Neural progenitor cell (in vitro differentiated cells): ENCODE measurements at places on chromosomes 6 and 20. TPM values are rescaled to one million over a fixed set of nuclear protein-coding genes. Genes with fewer than 3 reads are reported as not detected.

Gene MRS2
- 22.9 and 32.3 TPM in 2 replicates for total RNA-seq

Gene RCAN2
- 5.8 and 6.7 TPM in 2 replicates for total RNA-seq

Gene DDO
- total RNA-seq: not detected in 2 replicates

Gene AIF1
- total RNA-seq: not detected in 2 replicates

GRCh38 chr20:2911200-2911599 is 37.9 kb downstream of the PTPRA start:
- DNase-seq: no peak

DNA sequence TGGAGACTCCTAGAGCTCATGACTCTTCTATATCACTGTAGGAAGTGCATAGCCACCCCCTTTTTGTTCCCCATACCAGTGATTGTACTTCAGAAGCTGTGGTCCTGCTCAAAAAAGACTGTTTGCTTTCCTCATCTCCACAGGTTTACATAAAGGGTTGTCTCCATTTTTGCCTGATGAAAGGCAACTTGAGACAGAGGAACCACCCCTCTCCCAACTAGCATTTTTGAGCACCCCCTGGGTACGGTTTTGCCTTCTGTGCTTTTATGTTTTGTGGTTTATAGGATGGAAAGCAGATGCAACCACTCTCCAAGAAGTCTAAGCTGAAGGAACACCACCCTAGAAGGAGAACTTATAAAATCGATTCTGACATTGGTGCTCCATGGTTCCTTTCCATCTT is 127.7 kb upstream of the SUPT3H start:
- DNase-seq: no peak

DNA sequence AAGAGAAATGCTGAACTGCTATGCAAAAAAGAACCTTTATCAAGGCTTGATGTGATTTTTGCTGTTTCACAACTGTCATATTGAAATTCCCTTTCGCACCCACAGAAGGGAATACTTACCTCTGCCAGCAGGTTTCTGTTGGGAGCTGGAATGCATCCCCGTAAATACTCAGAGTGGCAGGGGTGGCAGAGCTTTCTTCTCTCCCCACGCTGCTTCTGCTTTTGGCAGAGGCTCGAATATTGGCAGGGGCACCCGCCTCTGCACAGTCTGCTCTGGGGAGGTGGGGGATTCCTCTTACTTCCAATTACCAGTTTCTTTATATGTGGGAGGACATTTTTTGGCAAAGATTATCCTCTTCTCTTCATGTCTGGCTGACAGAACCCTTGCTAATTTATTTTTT is 28.4 kb downstream of the TMEM200A start:
- no peak for DNase-seq

- DNase-seq: no peak
Measured at GRCh38 chr6:24796616-24797290, 2.0 kb downstream of the ARMH2 start.

DNA sequence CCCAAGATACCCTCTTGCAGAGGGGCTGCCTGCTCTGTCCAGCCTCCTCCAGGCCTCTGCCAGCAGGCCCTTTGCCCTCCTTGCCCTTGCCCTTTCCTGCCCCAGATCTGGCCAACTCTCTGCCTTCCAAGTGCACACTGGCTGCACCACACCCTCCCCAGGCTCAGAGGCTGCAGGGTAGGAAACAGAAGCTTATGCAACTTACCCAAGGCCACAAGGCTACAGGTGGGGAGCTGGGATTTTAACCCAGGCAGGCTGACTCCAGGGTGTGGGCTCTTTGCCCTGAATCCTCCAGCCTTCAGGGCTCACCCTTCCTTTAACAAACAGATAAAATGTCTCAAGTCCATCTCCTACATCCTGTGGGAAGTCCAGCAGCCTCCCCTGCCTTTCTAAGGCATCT is 14.5 kb upstream of the TRAF3IP2 start:
- no peak for DNase-seq
